Vagina (tissue), 2 donors: ENCODE measurements at places on chromosomes 4 and X. TPM values are rescaled to one million over a fixed set of nuclear protein-coding genes. Genes with fewer than 3 reads are reported as not detected.
A peak's percentile ranks its signal among the peaks of the same experiment; 100 is the strongest.

DNA sequence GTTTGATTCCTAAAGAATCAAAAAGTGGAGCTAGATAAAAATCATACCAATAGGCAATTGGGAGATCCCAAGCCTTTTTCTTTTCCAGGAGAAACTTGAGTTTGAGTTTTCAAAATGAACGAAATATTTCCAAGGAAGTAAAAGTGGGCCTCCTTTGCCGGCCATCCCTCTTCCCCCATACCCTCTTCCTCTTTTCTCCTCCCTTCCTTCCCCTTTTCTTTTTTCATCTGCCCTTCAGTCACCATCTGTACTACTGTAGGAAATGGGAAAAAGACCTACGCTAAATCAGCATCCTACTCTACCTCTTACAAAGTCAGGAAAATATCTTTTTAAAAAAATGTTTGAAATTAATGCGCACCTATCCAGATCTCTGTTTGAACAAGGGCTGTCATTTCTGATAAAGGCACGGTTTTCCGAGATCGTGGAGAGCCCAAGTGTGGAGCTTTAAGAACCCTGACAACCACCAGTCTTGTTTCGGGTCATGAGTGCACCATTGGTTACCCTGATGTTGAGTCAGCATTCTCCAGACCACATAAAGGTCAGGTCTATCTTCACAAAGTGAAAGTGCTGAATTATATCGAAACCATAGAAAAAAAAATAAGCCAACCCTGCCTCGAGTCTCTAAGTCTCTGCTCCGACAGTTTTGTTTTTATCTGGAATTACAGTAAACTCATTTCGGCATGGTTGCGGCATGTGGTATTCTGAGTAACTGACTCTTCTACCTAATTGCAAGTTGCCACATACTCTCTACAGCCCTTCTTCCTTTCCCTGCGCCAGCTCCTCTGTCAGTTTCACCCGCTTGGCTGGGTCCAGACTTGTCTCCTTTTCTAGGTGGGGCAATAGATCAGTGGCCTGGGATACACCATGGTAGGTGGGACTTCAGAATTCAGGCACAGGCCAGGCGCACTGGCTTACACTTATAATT is 140.2 kb upstream of the KLF3 start:
- no peak overlapping the region for H3K4me3 ChIP-seq
- H3K36me3 ChIP-seq, result no peaks in the 10 kb centered on the region
- H3K27ac ChIP-seq, result no peak overlapping the region

C4orf50 gene
- total RNA-seq, result 0.49 TPM

FAM184B gene
- total RNA-seq, result not detected

MTNR1A gene
- not detected for total RNA-seq

FGF13 gene
- 3.2 TPM for total RNA-seq

GBA3 gene
- total RNA-seq, result not detected

FREM3 gene
- not detected for total RNA-seq

DNA sequence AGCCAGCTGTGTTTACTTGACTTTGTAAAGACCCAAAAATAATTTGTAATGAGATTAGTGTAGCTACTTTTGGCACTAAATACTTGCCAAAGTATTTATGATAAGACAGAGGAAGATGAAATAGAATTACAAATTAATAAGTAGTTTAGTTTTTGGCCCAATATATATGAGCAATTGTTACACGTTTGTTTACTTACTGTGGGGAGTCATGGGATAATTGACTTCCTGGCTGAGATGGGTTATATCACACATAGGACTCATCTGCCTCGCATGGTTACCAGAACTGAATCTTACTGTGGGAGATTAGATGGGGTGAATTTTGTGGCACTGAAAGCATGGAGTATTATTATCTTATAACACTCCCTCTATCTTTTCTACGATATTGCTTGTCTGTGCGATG is 66.6 kb downstream of the INTS12 start:
- no peaks in the 10 kb centered on the region for H3K36me3 ChIP-seq
- H3K4me1 ChIP-seq, result peaks cover 6% of the 10 kb centered on the region
- H3K27ac ChIP-seq, result no peak overlapping the region
- H3K27me3 ChIP-seq, result no peaks in the 10 kb centered on the region

TMA16 gene
- 35.8 TPM for total RNA-seq

SOWAHD gene
- total RNA-seq, result not detected

PDCL2 gene
- not detected for total RNA-seq

DNA sequence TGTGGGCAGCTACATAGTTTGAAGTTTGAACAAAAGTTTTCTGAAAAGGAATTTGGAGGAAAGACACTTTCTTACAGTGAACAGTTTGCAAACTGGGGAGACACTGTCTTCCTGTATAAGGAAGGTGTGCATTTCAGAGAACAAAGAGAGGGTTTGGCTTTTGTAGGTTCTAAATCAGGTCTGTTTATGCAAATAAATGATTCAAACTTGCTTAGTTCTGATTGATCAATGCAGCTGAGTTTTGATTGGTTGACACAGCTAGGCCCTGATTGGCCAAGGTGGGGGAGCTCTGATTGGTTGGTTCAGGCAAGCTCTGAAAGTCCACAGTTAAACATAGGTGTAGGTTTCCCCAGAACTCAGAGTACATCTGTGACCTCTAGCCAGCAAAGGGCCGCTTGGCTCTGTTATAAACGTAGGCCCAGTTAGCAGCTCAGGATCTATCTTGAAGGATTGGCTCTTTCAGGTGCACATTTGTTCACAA is 63.0 kb upstream of the ENPP6 start:
- no peaks in the 10 kb centered on the region for H3K27me3 ChIP-seq
- DNase-seq, result peak; percentile 19
- no peaks in the 10 kb centered on the region for H3K36me3 ChIP-seq

- no peaks in the 10 kb centered on the region for H3K4me1 ChIP-seq
- no peaks in the 10 kb centered on the region for H3K27me3 ChIP-seq
- H3K27ac ChIP-seq, result no peak overlapping the region
- H3K36me3 ChIP-seq, result no peaks in the 10 kb centered on the region
- DNase-seq, result no peak
Measured at GRCh38 chr4:179465131-179465797, 2023.0 kb upstream of the AGA start.

DNA sequence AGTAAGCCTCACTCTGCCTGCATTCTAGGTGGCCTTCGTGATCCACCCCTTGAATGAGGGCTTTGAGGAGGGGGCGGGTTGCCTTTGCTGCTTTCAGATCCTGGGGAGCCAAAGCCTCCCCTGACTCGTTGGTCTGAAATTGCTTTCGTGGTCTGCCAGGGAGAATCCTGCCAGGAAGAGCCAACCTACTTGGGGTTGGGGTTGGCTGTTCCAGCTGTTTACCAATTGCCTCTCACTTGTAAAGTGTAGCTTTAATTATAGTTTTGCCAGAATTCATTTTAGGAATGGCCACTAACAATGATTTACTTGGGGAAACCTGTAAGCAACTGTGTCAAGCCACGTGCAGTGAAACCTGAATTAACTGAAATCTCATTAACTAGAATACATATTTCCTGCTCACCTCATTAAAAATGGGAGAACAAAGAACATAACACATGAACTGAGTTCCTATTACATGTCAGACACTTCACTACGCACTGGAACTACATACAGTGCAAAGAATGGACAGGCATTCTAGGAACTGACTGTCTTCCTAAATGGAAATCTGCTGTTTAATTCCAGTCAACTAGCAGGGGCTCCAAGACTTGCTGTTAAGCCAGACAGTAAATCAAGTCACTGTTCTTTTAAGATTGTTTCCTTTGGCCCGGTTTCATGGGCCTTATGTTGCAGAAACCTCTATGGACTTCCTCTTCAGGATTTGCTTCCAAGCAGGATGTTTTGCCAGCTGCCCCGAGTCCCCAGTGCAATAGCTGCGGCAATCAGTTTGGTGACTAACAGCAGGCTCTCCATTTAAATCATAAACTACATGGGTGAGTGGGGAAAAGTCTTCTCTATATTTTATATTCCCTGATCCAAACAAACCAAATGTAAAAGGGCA is 16.4 kb upstream of the NKRF start:
- H3K36me3 ChIP-seq, result no peaks in the 10 kb centered on the region
- no peak overlapping the region for H3K27ac ChIP-seq
- H3K4me1 ChIP-seq, result no peaks in the 10 kb centered on the region
- H3K27me3 ChIP-seq, result no peaks in the 10 kb centered on the region

DNA sequence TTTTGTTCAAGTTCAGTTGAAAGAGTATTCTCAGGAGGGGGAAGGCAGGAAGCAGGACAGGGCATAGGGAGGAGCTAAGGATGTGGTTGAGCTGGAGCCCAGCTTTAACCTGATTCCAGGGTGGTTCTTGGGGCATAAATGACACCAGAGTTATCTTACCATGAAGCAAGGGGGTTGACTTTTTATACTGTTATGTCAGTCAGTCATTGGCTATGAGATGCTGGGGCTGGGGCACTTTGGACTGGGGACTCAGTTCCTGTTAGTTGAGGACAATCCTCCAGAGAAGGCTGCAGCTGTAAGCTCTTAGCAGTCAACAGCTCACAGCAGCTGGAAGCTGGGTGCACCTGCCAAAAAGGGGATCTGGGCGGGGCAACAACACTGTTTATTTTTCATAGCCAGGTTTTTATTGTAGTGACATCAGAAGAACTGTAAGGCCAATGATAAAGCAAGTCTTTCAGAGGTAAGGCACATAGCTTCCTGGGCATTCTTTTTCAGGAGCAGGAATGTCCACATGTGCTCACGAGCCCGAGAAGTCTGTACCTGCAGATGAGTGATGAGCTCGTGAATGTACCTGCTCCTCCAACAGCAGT is 78.5 kb downstream of the MID1IP1 start:
- DNase-seq, result no peak
- no peak overlapping the region for H3K4me3 ChIP-seq
- no peaks in the 10 kb centered on the region for H3K27me3 ChIP-seq
- H3K36me3 ChIP-seq, result no peaks in the 10 kb centered on the region
- H3K27ac ChIP-seq, result no peak overlapping the region
- H3K4me1 ChIP-seq, result no peaks in the 10 kb centered on the region

DNA sequence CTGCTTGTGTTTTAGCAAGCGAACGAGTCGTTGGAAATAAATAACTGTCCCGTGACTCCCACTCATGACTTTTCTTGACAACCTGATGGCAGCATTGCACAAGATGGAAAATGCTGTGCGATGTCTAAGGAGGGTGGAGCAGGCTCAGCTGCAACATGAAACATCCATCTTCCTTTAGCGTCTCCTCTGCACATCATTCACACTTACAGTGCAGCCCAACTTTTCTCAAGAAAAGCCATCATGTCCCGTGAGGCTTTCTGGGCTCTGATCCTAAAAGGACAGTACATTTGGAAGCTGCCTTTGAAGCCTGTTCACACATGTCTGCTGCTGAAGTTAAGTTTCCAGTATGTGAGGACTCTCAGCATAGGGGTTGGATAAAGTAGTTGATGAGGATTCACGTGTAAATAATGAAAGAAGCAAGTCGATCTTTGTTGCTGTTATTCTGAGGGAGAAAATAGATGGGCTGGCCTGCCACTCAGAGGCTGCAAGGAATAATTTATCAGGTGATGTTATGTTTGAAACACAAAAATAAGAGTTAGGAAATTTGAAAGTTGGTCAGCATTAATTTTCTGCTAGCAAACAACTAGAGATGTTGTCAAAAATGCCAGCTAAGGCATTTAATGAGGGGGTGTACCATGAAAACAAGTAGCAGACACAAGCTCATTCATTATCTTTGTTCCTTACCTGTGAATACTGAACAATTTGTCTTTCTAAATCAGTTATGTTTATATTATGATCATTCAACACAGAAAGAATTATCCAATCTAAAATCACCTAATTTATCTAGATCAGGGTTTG is 328.7 kb upstream of the ZFP42 start:
- H3K4me1 ChIP-seq, result peaks cover 5% of the 10 kb centered on the region
- no peak overlapping the region for H3K4me3 ChIP-seq
- H3K27me3 ChIP-seq, result no peaks in the 10 kb centered on the region

DNA sequence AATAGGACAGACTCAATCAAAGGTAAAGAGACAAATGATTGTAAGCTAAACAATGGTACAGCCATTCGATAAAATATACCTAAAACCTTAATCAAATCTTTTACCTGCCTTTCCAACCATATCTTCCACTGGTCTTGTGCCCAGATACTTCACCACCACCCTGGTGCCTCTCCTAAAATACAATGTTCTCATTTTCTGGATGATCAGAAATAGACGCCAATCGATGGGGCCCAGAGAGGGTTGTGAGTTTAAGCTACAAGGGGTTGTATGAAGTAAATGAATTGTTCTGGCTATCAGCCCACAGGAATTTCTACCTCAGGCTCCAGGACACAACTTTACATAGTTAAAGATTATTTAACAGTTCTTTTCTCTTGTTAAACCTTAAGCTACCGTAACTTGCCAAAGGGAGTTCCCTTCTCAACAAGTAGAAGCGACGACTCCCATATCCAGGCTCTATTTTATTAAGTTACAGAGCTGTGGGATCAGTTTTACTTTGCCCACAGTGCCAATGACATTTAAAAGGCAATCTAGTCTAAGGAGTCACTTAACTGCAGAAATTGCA is 99.1 kb downstream of the CHRNA9 start:
- no peak overlapping the region for H3K4me3 ChIP-seq
- DNase-seq, result no peak
- peaks cover 9% of the 10 kb centered on the region for H3K36me3 ChIP-seq

ACE2 gene
- 0.49 TPM for total RNA-seq

NR3C2 gene
- total RNA-seq, result 9.6 TPM

DNA sequence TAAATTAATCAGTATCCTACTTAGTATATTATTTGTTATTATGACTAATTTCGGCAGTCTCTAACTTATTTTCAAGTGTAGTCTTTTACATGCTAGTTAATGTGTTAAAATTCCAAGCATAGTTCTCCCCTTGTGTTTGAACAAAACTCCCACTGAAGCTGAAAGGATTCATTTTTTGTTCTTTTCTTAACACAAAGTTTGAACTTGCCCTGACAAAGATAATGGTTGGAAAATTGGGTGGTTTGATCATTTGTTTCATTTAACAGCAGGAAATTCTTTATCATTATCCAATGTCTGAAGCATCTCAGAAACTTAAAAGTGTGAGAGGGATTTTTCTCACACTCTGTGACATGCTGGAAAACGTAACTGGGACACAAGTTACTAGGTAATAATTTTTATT is 36.0 kb downstream of the INTU start:
- H3K4me1 ChIP-seq, result no peaks in the 10 kb centered on the region
- no peaks in the 10 kb centered on the region for H3K36me3 ChIP-seq
- no peak overlapping the region for H3K4me3 ChIP-seq
- H3K27me3 ChIP-seq, result no peaks in the 10 kb centered on the region
- DNase-seq, result no peak
- H3K27ac ChIP-seq, result no peak overlapping the region

CT45A5 gene
- not detected for total RNA-seq

GRCh38 chr4:650951-651883 is 22.9 kb downstream of the ATP5ME start:
- H3K36me3 ChIP-seq, result no peaks in the 10 kb centered on the region
- H3K27ac ChIP-seq, result no peak overlapping the region
- H3K27me3 ChIP-seq, result peaks cover 5% of the 10 kb centered on the region
- H3K4me3 ChIP-seq, result no peak overlapping the region
- H3K4me1 ChIP-seq, result peaks cover 5% of the 10 kb centered on the region
- no peak for DNase-seq

DNA sequence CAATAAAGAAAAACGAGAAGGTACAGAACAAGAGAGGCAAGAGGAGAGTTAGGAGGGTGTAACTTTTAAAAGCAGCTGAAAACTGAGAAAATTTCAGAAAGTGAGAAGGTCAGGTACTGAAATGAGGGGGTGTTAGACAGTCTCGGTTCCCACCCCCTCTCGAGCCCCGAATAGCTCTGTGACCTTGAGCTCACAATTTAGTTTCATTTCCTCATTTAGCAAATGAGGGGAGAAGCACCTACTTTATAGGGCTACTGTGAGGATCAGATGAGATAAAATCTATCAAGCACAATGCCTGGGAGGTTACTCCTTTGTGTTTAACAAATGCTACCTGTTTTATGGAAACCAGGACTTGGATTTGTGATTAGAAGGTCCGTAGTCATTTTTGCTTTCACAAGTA is 4.9 kb downstream of the UGT8 start:
- no peak for DNase-seq
- no peaks in the 10 kb centered on the region for H3K27me3 ChIP-seq
- peaks cover 11% of the 10 kb centered on the region for H3K4me1 ChIP-seq
- H3K4me3 ChIP-seq, result no peak overlapping the region
- H3K36me3 ChIP-seq, result no peaks in the 10 kb centered on the region
